Fibroblast of the aortic adventitia (primary cell): ENCODE measurements at places on chromosomes 11 and 22. TPM values are rescaled to one million over a fixed set of nuclear protein-coding genes. Genes with fewer than 3 reads are reported as not detected.

The MUC2 gene
- total RNA-seq: not detected in 2 replicates

The SOX6 gene
- 0.36 and 1.8 TPM in 2 replicates for total RNA-seq

The IGHMBP2 gene
- 10.8 and 11.0 TPM in 2 replicates for total RNA-seq

The KDELR3 gene
- 22.1 and 183 TPM in 2 replicates for total RNA-seq

The CCDC15 gene
- total RNA-seq: 3.6 and 9.8 TPM in 2 replicates

The CNTF gene
- 0.82 and 1.9 TPM in 2 replicates for total RNA-seq

The VSTM5 gene
- 0.18 and 0.25 TPM in 2 replicates for total RNA-seq

The HOATZ gene
- not detected in 2 replicates for total RNA-seq

The PAX6 gene
- total RNA-seq: 0.63 TPM in 1 of 2 replicates, not detected in the other

The VWCE gene
- 7.4 and 13.9 TPM in 2 replicates for total RNA-seq

The ACR gene
- not detected in 2 replicates for total RNA-seq

The TEAD1 gene
- total RNA-seq: 117 and 131 TPM in 2 replicates

The NAALADL1 gene
- 9.7 and 11.5 TPM in 2 replicates for total RNA-seq

The OR52B2 gene
- not detected in 2 replicates for total RNA-seq

GRCh38 chr22:21771631-21771976 is 36.0 kb upstream of the YPEL1 start:
- DNase-seq: no peak

DNA sequence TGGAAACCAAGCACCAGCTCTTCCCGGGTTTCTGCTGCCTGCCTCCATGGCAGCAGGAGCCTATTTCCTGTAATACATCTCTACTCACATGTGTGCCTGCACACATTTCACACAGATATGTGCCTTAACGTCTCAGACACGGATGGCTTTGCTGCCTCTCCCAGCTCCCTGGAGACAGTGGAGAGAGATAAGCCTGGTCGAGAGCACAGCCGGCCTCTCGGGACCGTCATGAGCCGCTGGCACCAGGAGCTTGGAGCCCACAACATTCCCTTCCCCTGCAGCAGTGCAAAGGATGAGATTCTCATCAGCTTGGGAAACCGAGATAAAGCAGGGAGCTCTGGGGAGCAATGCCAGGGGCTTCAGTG is 587.7 kb downstream of the BRD1 start:
- DNase-seq: no peak

GRCh38 chr11:73070653-73071052 is 71.5 kb downstream of the FCHSD2 start:
- no peak for DNase-seq

- DNase-seq: peak; percentile 16
These were observed 632.6 kb upstream of the KIRREL3 start for GRCh38 chr11:127632976-127633680.

DNA sequence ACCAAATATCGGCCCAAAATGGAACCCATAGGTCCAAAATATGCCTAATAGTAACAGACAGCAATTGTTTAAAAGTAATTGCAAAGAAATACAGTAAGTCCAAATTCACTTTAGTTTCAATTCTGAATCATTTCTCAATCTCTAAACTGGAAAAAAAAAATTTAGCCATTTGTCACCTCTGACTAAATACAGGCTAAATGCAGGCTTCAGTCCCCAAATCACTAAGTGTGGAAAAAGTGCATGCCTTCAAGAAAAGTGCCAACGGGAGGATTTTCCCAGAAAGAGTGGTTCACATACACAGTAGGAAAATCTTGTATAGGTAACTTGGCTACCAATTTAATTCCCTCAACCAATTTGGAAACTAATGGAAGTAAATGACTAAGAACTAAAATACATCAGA is 35.7 kb downstream of the SIK3 start:
- DNase-seq: no peak

DNA sequence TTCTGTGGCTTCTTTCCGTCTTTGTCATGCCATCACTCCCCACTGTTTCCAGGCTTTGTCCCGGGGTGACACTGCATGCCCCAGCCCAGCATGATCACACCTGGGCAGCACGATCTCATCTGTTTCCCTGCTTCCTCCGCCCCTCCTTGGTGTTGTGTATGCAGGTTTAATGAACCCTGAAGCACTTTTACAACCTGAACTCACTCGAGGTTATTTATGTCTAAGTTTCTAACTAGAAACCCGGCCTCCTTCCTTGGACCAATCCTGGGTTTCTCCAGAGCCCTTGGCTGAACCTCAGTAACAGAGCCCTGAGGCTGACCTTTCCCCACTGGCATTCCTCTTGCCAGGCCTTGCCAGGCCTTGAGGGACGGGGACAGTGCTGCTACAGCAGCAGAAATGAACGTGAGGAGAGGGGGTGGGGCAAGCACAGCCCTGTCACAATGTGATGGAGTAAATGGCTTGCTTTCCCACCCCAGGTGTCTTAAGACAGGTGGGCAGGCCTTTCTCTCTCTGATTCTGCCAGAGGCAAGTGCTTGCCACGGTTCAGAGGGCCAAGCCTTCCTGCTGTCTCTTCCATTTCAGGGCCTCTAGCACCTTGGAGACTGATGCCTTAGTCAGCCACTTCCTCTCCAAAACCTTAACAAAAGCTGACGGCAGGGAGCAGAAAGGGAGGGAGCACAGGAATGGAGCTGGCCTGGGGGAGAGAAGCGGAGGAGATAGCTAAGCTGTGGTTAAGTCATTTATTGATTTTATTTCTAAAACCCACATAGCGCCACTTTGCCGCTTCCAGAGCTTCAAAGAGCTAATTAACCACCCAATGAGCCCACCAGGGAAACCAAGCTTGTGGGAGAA is 3.1 kb upstream of the PYGM start:
- peak; percentile 74 for DNase-seq

- DNase-seq: no peak
These were observed 26.5 kb downstream of the GRAMD4 start for GRCh38 chr22:46646531-46647215.

DNA sequence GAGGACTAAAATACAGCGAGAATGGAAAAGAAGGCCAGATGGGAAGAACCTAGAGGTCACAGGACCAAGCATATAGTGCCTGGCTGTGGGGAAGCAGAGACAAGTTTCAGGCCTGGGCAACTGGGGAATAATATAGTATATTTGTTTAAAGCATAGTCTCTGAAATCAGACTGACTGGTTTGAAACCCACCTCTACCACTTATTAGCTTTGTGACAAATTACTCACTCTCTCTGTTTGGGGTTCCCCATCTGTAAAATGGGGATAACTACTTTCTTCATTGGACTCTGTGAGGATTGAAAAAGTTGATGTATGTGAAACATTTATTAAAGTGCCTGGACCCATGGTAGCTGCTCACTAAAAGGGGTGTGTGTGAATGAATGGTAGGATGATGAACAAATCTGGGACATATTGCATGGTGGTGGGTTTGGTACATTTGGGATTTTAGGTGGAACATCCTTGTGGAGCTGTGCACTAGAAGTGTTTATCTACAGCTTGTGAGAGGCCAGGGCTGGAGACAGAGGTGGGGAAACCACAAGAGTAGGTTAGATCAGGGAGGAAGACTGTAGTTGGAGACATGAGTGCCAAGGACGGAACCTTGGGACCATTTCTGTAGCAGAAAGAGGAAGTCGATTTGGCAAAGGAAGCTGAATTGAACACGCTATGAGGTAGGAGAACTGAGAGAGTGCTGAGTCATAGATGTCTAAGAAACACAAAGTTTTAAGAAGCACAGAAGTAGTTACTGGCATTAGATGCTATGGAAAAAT is 52.6 kb downstream of the SWAP70 start:
- peak; percentile 94 for DNase-seq

DNA sequence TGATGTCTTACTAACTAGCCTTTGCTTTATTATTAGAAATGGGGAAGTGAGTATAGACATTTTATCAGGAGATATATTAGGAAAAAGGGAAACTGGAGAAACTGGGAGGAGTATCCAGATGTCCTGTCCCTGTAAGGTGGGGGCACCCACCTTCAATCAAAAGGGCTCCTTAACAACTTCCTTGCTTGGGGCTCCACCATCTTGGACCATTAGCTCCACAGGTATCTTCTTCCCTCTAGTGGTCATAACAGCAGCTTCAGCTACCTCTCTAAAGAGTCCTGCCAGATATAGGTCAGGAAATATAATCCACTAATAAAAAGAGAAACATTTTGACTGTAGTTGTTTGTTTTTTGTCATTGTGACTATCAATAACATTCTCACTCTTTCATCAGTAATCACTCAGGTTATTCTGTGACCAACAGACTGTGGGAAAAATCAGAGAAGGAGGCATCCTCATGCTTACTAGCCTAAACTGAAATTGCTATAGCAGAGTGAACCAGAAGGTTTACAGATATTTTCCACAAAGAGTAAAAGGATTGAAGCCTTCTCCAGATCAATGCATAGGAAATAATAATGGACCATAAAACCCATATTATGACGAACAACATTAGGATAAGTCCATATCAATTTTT is 10.4 kb downstream of the OR51B4 start:
- peak; percentile 57 for DNase-seq

- DNase-seq: no peak
These were observed 59.7 kb upstream of the LUZP2 start for GRCh38 chr11:24437123-24437522.

DNA sequence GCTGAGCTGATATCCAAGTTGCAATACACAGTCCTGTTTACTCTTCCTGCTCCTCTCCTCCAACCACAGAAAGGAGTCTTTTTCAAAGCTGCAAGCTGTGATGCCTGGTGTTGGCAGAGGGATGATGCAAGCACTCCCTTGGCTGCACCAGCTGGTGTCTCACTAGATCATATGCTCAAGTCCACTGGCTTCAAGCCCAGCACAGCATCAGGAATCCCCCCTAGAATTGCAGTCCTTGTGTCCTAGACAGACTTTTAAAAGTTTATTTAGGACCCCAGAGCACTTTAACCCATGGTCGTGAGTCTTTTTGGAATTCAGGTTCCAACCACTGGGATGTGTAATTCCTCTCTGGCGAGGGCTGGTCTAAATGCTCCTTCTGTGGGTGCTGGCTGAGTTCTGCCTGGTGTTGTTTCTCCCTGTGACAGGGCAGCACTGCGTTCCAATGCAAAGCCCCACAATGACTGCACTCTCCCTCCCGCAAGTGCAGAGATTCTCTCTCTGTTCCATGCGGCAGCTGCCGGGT is 1.9 kb upstream of the HEPN1 start:
- peak; percentile 56 for DNase-seq

DNA sequence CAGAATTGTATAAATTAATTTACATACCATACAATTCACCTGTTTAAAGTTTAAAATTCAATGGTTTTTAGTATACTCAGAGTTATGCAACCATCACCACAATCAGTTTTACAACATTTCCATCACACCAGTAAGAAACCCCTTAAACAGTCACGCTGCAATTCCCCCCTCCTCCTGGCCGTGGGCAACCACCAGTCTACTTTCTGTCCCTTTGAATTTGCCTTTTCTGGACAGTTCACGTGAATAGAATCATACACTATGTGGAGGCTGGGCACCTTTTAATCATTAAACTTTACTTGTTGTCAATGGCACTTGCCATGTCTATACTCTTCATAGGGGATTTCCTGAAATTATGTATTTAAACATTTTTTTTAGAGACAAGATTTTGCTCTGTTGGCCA is 20.1 kb upstream of the SWAP70 start:
- no peak for DNase-seq

DNA sequence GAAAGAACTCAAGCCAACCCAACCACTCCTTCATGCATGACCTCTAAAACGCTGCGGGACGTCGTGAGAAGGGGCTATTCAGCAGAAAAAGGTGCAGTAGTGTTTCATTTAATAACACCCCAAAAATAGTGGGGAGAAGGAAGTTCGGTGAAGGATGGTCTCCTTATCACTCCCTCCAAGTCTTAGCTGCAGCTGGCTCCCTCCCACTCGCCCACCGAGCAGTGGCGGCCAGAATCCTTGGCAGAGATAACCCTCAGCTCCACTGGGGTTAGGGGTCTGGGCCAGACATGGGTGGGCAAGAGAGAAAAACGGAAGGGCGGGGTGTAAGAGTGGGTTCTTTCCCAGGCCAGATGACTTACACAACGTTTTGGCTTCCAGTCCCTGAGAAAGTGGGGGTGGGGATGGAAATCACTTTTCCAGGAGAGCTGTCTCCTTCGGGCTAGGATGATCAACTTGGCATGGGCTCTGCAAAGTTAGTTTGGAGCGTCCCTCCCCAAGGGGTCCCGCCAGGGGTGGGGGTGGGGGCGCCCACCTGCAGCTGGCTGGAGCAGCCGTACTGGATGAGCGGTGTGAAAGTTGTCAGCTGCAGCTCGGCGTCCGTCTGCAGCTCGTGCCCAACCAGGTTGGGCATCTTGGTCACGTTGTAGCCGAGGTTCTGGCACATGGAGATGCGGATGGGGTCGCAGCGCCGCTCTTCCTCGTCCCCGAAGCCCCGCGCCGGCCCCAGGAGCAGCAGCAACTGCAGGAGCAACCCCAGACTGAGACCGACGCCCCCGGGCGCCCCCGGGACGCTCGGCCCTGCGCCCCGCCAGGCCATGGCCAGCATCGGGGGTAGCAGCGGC is 705 bp downstream of the FZD4 start:
- DNase-seq: peak; percentile 53

GRCh38 chr11:27524155-27524554 is 17.6 kb upstream of the LIN7C start:
- DNase-seq: peak; percentile 30

DNA sequence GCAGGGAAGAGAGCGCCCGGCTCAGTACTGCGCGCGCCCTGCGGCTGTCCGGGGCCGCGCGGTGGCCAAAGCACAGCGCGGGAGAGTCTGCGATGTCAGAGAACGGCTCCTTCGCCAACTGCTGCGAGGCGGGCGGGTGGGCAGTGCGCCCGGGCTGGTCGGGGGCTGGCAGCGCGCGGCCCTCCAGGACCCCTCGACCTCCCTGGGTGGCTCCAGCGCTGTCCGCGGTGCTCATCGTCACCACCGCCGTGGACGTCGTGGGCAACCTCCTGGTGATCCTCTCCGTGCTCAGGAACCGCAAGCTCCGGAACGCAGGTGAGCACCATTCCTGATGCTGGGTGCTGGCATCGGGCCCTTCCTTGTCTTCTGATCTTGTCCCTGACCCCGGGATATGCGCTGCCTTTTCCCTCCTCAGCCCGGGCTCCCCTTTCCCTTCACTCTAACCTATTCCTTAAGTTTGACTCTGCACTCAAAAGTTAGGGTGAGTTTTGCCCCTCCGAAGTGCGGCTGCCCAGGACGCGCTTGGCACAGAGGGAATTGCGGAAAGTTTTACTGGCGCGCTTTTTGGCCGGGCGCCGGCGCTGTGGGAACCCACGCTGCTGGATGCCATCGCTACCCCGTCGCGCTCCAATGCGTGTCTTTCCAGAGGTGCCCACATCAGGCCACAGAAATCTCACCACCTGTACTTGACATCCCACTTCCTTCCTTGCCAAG is at the start of gene MTNR1B:
Gene MTNR1B, plus strand, starts transcription at position 18 of the 714 bp plus-strand sequence. Its CDS starts 75 bp downstream, at position 93.
- DNase-seq: no peak

GRCh38 chr11:2892967-2893528 is 7.5 kb upstream of the CDKN1C start:
- DNase-seq: no peak

- peak; percentile 48 for DNase-seq
These were observed 35.3 kb downstream of the BCR start for GRCh38 chr22:23215294-23216241.

DNA sequence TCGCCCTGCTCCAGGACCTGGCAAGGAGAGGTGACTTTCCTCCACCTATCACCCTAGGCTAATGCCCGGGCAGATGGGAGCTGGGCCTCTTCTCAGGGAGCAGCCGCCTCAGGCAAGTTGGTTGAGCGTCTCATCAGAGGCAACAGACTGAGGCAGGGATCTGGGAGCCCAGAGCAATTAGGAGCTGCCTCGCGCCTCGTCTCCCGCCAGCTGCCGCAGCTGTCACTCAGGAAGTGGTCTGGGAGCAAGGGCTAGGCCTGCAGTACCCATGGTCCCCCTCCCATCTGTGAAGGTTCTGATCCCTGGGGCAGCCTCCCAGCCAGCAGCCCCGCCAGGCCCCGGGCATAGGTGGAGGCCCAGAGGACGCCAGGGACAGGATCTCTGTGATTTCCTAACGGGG is 4.6 kb upstream of the CABP7 start:
- DNase-seq: no peak
